ENCODE measurements at places on chromosomes 16 and 17. TPM values are rescaled to one million over a fixed set of nuclear protein-coding genes. Genes with fewer than 3 reads are reported as not detected.

GRCh38 chr17:58252141-58252540, 13.8 kb downstream of the LPO start:
- H3K27me3 ChIP-seq: peaks cover 2% of the 10 kb centered on the region
- no peak for DNase-seq
- peaks cover 13% of the 10 kb centered on the region for H3K4me1 ChIP-seq
- H3K4me3 ChIP-seq: no peak overlapping the region
- H3K27ac ChIP-seq: no peak overlapping the region

GRCh38 chr17:42484304-42484703, 25.6 kb downstream of the ATP6V0A1 start:
- peaks cover 71% of the 10 kb centered on the region for H3K36me3 ChIP-seq
- DNase-seq: no peak
- H3K4me1 ChIP-seq: no peaks in the 10 kb centered on the region
- no peak overlapping the region for H3K27ac ChIP-seq
- no peak overlapping the region for H3K4me3 ChIP-seq

GRCh38 chr16:26987597-26988010, 79.1 kb upstream of the C16orf82 start:
- no peak overlapping the region for H3K27ac ChIP-seq
- no peaks in the 10 kb centered on the region for H3K36me3 ChIP-seq
- H3K4me3 ChIP-seq: no peak overlapping the region
- DNase-seq: no peak

DNA sequence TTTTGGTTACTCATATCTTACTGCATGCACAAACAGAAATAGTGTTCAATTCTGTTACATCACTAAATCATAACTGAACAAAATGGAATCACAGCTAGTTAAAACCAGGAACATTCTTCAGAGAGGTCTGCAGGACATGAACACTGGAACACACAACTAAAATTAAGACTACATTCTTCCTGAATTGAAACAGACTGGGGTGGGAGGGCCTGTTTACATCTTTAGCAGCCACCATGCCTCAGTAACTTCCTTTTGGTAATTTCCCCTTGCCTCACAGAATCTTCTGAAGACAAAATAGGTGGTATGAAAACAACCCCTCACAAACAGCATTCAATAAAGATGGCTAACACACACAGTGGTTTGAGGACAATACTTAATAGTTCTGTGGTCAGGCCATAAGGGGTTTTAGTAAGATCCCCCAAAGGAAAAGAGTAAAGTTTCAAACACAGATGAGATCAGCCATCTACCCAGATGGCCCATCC, 6.5 kb downstream of the MARF1 start:
- H3K27ac ChIP-seq: peak overlapping the region; percentile 26
- peaks cover 22% of the 10 kb centered on the region for H3K4me1 ChIP-seq
- no peak overlapping the region for H3K4me3 ChIP-seq
- no peaks in the 10 kb centered on the region for H3K27me3 ChIP-seq
- H3K36me3 ChIP-seq: peaks cover 80% of the 10 kb centered on the region
- no peak for DNase-seq

GRCh38 chr16:31487720-31488467, 5.0 kb downstream of the SLC5A2 start:
- H3K36me3 ChIP-seq: peaks cover 25% of the 10 kb centered on the region
- H3K27me3 ChIP-seq: no peaks in the 10 kb centered on the region
- H3K4me3 ChIP-seq: peak overlapping the region; percentile 56
- peak; percentile 88 for DNase-seq

GRCh38 chr17:27354051-27354490, 60.2 kb downstream of the WSB1 start:
- peaks cover 20% of the 10 kb centered on the region for H3K4me1 ChIP-seq
- no peaks in the 10 kb centered on the region for H3K36me3 ChIP-seq
- H3K4me3 ChIP-seq: peak overlapping the region; percentile 47
- H3K27ac ChIP-seq: peak overlapping the region; percentile 94
- H3K27me3 ChIP-seq: no peaks in the 10 kb centered on the region
- peak; percentile 80 for DNase-seq

DNA sequence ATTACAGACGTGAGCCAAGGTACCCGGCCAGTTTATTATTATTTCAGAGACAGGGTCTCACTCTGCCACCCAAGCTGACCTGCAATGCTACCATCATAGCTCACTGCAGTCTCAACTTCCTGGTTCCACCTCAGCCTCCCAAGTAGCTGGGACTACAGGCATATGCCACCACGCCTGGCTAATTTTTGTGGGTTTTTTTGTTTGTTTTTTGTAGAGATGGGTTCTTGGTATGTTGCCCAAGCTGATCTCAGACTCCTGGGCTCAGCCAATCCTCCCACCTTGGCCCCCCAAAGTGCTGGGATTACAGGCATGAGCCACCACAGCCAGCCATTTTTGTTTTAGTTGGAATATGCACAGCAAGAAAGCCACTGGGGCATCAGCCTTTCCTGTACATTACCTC, 115.7 kb downstream of the MRM1 start:
- H3K4me1 ChIP-seq: peaks cover 7% of the 10 kb centered on the region
- no peaks in the 10 kb centered on the region for H3K27me3 ChIP-seq
- DNase-seq: no peak
- H3K36me3 ChIP-seq: no peaks in the 10 kb centered on the region
- H3K27ac ChIP-seq: no peak overlapping the region

- no peak overlapping the region for H3K27ac ChIP-seq
- H3K27me3 ChIP-seq: no peaks in the 10 kb centered on the region
- H3K36me3 ChIP-seq: peaks cover 17% of the 10 kb centered on the region
- H3K4me1 ChIP-seq: no peaks in the 10 kb centered on the region
- no peak for DNase-seq
Measured at GRCh38 chr17:59389066-59389465, 57.6 kb downstream of the YPEL2 start.

DNA sequence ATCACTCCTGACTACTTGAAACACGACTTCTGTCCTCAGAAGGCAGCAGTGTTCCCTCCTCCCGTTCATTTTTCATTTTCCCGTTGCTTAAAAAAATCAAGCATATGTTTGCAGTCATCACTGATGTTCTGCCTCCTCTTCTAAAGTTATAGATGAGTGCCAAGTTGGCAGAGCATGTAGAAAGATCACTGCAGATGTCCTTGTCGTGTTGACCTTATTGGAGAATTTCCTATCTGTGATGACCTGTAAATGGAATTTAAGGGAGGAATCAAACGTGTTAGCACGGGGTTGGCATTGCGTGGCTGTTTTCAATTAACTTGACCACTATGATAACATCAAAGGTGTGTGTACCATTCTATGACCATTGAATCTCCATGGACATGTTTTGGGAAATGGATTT, 396.7 kb downstream of the WWOX start:
- no peak for DNase-seq
- no peak overlapping the region for H3K4me3 ChIP-seq
- H3K27ac ChIP-seq: no peak overlapping the region
- H3K36me3 ChIP-seq: no peaks in the 10 kb centered on the region
- no peaks in the 10 kb centered on the region for H3K27me3 ChIP-seq
- H3K4me1 ChIP-seq: no peaks in the 10 kb centered on the region

DNA sequence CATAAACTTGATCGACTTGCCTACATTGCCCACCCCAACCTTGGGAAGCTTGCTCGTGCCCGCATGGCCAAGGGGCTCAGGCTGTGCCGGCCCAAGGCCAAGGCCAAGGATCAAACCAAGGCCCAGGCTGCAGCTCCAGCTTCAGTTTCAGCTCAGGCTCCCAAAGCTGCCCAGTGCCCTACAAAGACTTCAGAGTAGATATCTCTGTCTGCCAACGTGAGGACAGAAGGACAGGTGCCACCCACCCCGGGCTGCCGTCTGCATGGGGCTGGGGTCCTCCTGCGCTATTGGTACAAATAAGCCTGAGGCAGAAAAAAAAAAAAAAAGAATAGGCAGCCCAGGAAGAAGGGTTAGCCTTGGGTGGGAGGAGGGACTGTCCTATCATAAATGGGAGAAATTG, 37.1 kb downstream of the DNAH2 start:
- H3K4me3 ChIP-seq: no peak overlapping the region
- no peaks in the 10 kb centered on the region for H3K27me3 ChIP-seq
- H3K4me1 ChIP-seq: no peaks in the 10 kb centered on the region
- no peak for DNase-seq

- no peaks in the 10 kb centered on the region for H3K27me3 ChIP-seq
- H3K4me1 ChIP-seq: no peaks in the 10 kb centered on the region
- no peak overlapping the region for H3K4me3 ChIP-seq
- DNase-seq: peak; percentile 79
- H3K36me3 ChIP-seq: no peaks in the 10 kb centered on the region
Measured at GRCh38 chr16:990516-991291, 9.1 kb downstream of the SOX8 start.

DNA sequence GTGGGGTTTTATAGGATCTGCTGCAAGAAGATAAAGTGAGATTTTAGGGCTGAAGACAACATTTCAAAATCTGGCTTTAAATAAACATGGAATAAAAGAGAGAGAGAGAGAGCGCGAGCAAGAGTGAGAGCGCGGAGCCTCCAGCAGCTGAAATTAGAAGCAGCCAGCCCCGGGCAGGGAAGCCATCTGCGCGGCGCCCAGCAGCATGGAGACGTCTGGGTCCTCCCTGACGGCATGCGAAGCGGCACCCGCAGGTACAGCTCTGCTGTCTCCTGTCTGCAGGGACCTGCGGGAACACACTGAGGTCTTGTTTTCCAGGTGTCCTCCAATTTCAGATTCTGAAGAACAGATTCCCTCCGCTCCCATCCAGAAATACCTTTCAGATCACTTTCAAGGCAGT, 7.9 kb upstream of the BAIAP2 start:
- H3K27me3 ChIP-seq: no peaks in the 10 kb centered on the region
- H3K4me1 ChIP-seq: peaks cover 48% of the 10 kb centered on the region
- no peak overlapping the region for H3K4me3 ChIP-seq

- no peak overlapping the region for H3K27ac ChIP-seq
- H3K36me3 ChIP-seq: no peaks in the 10 kb centered on the region
- H3K27me3 ChIP-seq: no peaks in the 10 kb centered on the region
- H3K4me1 ChIP-seq: peaks cover 19% of the 10 kb centered on the region
- DNase-seq: no peak
Measured at GRCh38 chr17:20066253-20066652, 57.1 kb downstream of the SPECC1 start.

GRCh38 chr17:50831471-50831928, 3.9 kb upstream of the WFIKKN2 start:
- peak; percentile 66 for DNase-seq
- no peaks in the 10 kb centered on the region for H3K36me3 ChIP-seq
- no peak overlapping the region for H3K27ac ChIP-seq
- no peaks in the 10 kb centered on the region for H3K27me3 ChIP-seq
- peaks cover 17% of the 10 kb centered on the region for H3K4me1 ChIP-seq

- H3K27ac ChIP-seq: peak overlapping the region; percentile 96
- H3K27me3 ChIP-seq: peaks cover 8% of the 10 kb centered on the region
- peaks cover 20% of the 10 kb centered on the region for H3K36me3 ChIP-seq
- DNase-seq: peak; percentile 91
- peak overlapping the region; percentile 74 for H3K4me3 ChIP-seq
Measured at GRCh38 chr16:19114359-19115147, 789 bp downstream of the ITPRIPL2 start.

DNA sequence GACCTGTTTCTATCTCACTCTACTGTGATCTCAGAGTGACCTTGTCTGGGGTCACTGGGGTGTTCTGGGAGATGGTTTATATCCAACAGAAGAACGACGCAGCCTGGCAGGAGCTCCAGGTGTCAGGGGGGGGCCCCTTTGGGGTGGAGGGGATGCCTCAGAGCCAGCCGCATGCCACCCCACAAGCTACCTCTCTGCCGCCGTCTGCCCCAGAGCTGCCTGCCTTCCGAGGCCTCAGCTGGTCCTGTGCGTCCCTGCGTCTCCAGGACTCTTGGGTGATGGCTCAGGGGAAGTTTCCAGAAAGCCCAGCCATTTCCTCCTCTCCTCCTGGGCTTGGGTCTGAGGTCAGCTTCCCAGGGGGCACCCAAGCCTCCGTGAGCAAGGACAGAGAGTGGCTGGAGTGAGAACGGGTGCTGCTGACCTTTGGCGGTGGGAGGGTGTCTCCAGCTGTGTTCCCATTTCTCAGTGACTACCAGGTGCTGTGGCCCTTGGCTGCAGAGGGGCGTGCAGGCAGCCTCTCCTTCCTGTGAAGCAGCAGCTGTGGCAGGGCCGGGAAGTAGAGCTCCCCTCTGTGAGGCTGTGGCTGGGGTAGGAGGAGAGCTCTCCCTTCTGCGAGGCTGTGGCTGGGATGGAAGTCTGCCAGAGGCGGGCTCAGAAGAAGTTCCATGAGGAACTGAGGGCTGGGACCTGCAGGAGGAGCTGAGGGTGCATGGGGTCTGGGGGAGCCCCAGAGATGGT, 19.8 kb downstream of the JPH3 start:
- no peaks in the 10 kb centered on the region for H3K36me3 ChIP-seq
- no peak overlapping the region for H3K27ac ChIP-seq
- DNase-seq: no peak

DNA sequence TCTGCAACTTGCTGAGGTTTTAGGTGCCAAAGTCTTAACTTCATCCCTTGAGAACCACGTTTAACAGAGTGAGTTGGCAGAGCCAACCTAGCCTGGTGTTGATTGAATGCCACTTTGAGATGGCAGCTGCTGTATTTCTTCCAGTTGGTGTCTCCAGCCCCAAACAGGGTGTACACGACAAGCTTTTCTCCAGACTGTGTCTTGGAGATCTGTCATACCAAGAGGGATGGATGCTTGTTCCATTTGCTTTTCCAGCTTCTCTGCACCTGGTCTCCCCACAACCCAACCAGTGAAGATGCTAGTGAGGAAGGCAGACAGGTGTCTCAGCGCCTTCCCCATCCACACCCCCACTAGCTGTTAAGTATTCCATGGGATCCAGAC, 141.1 kb upstream of the HS3ST2 start:
- no peaks in the 10 kb centered on the region for H3K36me3 ChIP-seq
- no peak overlapping the region for H3K27ac ChIP-seq
- no peaks in the 10 kb centered on the region for H3K4me1 ChIP-seq
- no peak overlapping the region for H3K4me3 ChIP-seq

DNA sequence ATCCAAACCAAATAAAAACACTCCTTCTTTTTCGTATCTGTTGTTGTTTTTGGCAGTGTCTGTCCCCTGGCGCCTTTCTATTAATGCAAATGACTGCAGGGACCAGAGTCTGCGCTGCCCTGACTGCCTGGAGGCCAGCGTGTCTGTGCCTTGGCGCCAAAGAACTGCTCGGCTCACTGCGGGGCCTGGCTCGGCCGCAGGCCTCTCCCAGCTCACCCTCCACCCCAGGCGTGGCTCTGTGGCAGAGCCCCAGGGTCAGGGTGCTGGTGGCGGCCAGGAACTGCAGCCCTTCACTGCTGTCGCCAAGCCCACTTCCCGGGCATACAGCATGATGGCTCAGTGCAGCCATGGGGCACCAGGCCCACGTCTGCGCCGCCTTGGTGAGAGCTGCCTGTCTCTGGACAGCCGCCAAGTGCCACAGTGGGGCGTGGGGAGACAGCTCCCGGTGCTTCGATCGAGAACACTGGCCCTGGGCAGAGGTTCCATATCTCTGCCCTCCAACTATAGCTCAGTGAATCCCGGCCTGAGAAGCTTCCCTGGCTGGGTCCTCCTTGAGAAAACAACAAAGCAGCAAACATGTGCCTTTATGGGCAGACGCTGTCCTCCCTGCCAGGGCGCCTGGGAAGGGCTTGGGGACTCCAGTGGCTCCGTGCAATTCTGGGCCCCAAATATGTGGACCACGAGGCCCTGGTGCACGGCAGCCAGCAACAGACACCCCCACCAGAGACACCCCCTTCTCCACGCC, 11.1 kb downstream of the CANT1 start:
- peaks cover 8% of the 10 kb centered on the region for H3K4me1 ChIP-seq
- no peak for DNase-seq
- H3K27ac ChIP-seq: peak overlapping the region; percentile 40
- no peaks in the 10 kb centered on the region for H3K27me3 ChIP-seq

The CFAP119 gene
- 45.1 TPM for total RNA-seq

The KRTAP4-9 gene
- not detected for total RNA-seq

The TMEM132E gene
- not detected for total RNA-seq

The CCL16 gene
- 0.20 TPM for total RNA-seq
